ENCODE measurements at places on chromosomes 6 and 20. TPM values are rescaled to one million over a fixed set of nuclear protein-coding genes. Genes with fewer than 3 reads are reported as not detected.
A peak's percentile ranks its signal among the peaks of the same experiment; 100 is the strongest.

GRCh38 chr6:36963451-36964290 lies 9.1 kb downstream of the PI16 start:
- H3K27ac ChIP-seq, result peak overlapping the region; percentile 11
- H3K4me1 ChIP-seq, result peaks cover 63% of the 10 kb centered on the region
- H3K36me3 ChIP-seq, result peaks cover 21% of the 10 kb centered on the region
- no peak overlapping the region for H3K4me3 ChIP-seq
- no peak for DNase-seq

DNA sequence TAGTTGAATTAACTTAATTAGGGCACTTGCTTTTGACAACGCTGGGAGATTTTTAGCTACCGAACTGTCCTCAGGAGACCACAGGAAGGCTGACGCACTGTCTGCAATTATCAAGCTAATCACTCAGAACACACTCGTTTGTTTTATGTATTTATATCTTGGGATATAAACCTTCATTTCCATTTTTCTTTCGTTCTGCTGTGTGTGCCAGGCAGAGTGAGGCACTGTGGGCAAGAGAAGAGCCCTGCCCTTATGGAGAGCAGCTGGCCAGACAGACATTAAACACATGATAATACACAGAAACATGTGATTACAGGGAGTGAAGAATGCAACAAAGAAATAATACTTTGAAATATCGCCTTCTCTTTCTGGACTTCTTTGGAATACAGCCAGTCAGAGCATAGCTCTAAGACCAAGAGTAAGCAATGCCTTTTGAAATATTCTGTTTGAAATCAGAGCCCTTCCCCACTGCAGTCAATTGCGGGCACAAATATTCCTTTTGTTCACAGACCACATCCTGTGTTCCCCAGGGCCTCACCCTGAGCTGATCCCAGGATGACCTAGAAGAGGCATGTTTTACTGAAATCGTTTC lies 96.8 kb downstream of the ANKRD60 start:
- DNase-seq, result peak; percentile 58
- H3K4me1 ChIP-seq, result peaks cover 26% of the 10 kb centered on the region
- H3K4me3 ChIP-seq, result no peak overlapping the region
- no peaks in the 10 kb centered on the region for H3K36me3 ChIP-seq
- H3K27ac ChIP-seq, result no peak overlapping the region

DNA sequence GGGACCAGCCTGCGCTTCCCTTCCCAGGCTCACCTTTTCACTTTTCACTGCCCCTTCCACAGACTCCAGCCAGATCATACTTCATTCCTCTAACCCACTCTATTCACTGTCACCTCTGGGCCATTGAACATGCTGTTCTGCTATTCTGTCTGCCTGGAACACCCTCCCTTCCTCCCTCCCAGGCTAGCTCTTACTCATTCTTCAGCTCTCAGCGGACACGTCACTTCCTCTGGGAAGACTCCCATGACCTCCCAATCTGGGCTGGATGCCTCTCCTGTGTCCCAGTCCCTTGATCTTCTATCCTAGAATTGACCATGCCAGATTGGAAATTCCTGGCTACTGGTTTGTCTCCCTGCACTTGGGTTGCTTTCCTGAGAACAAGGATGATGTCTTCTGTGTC lies 5.0 kb downstream of the SLC12A5 start:
- peaks cover 63% of the 10 kb centered on the region for H3K27me3 ChIP-seq
- H3K36me3 ChIP-seq, result no peaks in the 10 kb centered on the region
- no peak overlapping the region for H3K4me3 ChIP-seq
- DNase-seq, result no peak

DNA sequence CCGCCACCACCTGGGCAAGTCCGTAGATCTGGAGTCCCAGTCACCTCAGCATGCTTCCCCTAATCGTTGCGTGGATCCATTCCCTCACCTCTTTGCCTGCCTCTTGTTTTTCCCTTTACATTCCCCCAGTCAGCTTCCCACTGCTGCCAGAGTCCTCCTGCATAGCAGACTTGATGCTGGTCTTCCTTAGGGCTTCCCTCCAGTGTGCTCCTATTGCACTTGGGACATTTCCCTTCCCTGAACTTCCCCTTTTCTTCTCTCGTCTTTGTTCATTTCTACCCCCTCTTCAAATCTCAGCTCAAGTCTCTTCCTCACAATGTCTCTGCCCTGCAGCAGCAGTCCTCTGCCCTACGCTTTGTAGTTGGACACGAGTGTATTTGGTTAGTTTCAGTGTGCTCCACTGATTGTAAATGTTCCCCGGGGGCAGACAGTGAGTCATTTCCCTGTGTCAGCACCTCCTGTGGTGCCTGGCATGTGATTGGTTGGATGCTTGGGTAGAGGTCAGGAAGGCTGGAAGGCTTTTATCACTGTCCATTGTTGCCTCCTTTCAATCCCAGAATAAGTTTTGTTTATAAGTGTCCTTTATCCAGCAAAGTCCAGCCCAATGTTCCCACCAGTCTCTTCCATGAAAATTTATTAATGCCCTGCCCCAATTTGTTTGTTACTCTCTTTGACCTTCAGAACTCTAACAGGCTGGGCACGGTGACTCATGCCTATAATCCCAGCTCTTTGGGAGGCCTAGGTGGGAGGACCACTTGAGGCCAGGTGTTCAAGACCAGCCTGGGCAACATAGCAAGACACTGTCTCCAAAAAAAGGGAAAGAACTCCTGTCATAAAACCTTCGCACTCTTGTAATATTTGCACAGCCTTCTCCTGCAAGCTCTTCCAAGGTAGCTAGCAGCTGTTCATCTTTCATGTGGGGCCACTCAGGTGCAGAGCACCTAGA lies 38.3 kb downstream of the FAM120B start:
- peak overlapping the region; percentile 4 for H3K27ac ChIP-seq
- peaks cover 29% of the 10 kb centered on the region for H3K4me1 ChIP-seq
- no peaks in the 10 kb centered on the region for H3K27me3 ChIP-seq
- H3K36me3 ChIP-seq, result peaks cover 64% of the 10 kb centered on the region

DNA sequence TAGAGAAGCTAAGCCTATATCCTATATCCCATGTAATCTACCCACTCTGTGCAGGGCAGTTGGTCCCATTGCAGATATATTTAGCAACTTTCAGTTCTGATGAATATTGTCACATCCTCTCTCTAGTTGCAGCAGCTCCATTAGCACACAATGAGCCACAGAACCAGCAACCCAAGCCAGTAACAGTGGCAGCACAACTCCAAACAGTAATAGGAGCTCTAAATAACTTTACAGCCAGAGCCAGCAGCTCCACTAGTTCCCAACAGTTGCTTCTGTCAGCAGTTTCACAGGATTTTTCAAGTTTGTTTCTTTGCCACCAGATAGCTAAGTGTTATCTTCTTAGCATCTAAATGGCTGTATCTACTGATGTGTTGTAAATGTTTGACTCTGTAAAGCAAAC lies 490.8 kb downstream of the HTR1B start:
- H3K27me3 ChIP-seq, result no peaks in the 10 kb centered on the region
- DNase-seq, result no peak
- H3K36me3 ChIP-seq, result no peaks in the 10 kb centered on the region
- no peaks in the 10 kb centered on the region for H3K4me1 ChIP-seq
- no peak overlapping the region for H3K4me3 ChIP-seq

- no peak overlapping the region for H3K27ac ChIP-seq
- peaks cover 4% of the 10 kb centered on the region for H3K27me3 ChIP-seq
- no peak for DNase-seq
- no peaks in the 10 kb centered on the region for H3K4me1 ChIP-seq
- H3K4me3 ChIP-seq, result peak overlapping the region; percentile 1
Measured at GRCh38 chr6:36698196-36698595, 570 bp downstream of the RAB44 start.

DNA sequence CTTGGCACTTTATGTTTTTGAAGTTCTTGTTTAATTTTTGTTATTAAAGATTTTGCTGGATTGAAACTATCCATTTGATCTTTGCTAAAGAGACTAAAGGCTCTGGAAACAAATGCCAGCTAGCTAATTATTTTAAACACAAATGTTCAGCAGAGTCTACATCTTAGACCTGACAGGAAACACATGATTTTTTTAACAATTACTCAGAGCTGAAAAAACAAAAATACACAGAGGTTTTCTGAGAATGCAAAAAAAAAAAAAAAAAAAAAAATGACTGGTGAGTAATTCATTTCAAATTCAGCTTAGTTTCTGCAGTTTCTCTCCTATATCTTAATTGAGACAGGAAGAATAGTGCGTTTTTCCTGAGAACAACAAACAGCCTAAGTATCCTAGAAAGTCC lies 448.0 kb downstream of the TENT5A start:
- H3K36me3 ChIP-seq, result no peaks in the 10 kb centered on the region
- H3K4me3 ChIP-seq, result no peak overlapping the region
- no peaks in the 10 kb centered on the region for H3K27me3 ChIP-seq
- no peak for DNase-seq
- H3K27ac ChIP-seq, result no peak overlapping the region

GRCh38 chr6:53066874-53067706 lies 1.9 kb downstream of the FBXO9 start:
- H3K27ac ChIP-seq, result peak overlapping the region; percentile 97
- H3K4me3 ChIP-seq, result peak overlapping the region; percentile 99
- no peak for DNase-seq
- no peaks in the 10 kb centered on the region for H3K27me3 ChIP-seq
- no peaks in the 10 kb centered on the region for H3K36me3 ChIP-seq

GRCh38 chr6:148328876-148329555 lies 13.6 kb upstream of the SASH1 start:
- no peak overlapping the region for H3K27ac ChIP-seq
- no peaks in the 10 kb centered on the region for H3K27me3 ChIP-seq
- H3K4me1 ChIP-seq, result peaks cover 7% of the 10 kb centered on the region
- no peaks in the 10 kb centered on the region for H3K36me3 ChIP-seq
- no peak overlapping the region for H3K4me3 ChIP-seq

DNA sequence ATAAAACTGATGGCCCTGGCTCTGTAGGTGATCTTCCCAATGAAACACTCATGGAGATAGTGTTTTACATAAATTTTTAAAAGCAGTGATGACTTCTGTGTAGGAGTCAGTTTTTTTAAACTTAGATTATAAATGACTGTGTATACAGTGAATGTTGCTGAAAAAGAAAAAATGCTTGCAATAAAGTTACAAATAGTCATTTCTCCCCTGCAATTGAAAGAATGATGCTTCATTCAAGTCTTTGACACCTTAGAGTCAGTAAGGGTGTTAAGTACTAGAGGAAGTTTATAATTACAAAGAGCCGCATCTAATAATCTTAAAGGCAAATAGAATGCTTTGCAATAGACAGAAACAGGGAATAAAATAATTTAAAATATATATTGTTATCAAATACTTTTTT lies 27.6 kb downstream of the ZNF292 start:
- no peak overlapping the region for H3K4me3 ChIP-seq
- DNase-seq, result no peak
- H3K27me3 ChIP-seq, result no peaks in the 10 kb centered on the region
- H3K36me3 ChIP-seq, result peaks cover 23% of the 10 kb centered on the region
- no peak overlapping the region for H3K27ac ChIP-seq

DNA sequence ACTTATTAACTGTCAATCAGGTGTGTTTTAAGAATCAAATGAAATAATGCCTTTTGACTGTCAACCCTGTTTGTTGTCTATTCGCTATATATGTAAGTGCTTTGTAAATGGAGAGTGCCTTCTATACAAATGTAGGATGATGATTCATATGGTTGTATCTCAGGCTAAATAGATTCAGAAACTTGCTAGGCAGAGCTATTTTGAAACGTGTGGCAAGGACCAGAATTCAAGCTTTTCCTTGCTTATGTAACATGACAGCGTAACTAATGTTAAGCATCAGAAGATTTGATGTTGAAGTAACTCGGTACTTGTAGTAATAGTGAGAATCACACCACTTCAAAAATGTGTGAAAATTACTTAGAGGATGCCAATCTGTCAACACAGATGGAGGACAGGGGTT lies 3.4 kb downstream of the OGFRL1 start:
- H3K4me3 ChIP-seq, result no peak overlapping the region

DNA sequence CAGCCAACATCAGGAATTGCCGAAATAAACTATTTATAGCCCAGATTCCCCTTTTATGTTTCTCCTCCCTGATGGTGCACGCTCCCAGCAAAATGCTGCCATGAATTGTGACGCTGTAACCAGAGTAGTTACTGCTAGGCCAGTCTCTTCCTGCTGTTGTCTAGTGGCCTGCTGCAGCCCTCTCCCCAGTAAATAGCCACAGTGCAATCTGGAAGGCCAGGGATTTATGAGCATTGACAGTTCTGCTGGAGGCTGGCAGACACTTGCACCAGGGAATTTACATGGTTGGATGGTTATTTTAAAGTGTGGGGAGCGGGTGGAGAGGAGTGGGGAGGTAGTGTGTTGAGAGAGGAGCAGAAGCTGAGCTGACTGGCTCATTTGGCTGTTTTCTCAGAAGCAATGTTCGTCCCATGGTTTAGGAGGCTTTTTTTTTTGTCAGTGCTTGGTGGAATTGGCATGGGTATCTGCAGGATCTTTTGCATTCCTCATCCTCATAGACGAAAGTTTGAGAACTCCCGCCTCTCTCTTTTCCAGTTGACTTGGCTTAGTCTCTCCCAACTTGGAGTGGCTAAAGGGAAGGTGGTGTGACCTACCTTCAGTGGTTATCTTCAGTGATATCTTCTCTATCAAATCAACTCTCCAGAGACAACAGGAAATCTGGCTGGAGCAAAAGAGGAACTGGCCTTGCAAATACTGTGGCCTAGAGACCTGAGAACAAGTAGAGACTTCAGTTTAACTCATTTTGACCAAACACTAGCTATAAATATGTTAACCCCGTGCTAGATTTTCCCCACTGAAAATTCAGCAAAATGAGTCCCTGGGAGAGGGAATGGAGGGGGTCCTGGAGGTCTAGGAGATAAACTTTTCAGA lies 99.3 kb upstream of the VSTM2L start:
- no peak overlapping the region for H3K27ac ChIP-seq
- no peak overlapping the region for H3K4me3 ChIP-seq
- no peak for DNase-seq
- H3K36me3 ChIP-seq, result peaks cover 70% of the 10 kb centered on the region

DNA sequence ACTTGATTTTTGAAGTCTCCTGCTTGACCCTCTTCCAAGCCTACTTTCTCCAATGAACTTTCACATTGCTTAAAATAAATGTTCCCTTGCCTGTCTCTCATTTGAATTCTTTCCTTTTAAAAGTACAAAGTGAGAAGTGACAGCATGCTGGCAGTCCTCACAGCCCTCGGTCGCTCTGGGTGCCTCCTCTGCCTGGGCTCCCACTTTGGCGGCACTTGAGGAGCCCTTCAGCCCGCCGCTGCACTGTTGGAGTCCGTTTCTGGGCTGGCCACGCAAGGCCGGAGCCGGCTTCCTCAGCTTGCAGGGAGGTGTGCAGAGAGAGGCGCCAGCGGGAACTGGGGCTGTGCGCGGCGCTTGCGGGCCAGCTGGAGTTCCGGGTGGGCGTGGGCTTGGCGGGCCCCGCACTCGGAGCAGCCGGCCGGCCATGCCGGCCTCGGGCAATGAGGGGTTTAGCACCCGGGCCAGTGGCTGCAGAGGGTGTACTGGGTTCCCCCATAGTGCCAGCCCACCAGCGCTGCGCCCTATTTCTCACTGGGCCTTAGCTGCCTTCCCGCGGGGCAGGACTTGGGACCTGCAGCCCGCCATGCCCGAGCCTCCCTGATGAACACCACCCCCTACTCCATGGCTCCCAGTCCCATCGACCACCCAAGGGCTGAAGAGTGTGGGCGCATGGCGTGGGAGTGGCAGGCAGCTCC lies 31.9 kb downstream of the SERPINB6 start:
- H3K27me3 ChIP-seq, result no peaks in the 10 kb centered on the region
- no peak overlapping the region for H3K27ac ChIP-seq
- H3K4me3 ChIP-seq, result no peak overlapping the region
- no peak for DNase-seq
- H3K4me1 ChIP-seq, result peaks cover 10% of the 10 kb centered on the region

Gene CDH4
- 2.2 TPM for total RNA-seq

All from stomach (tissue), 19 donors.